ENCODE measurements at places on chromosomes 1 and 21.

- no peak for DNase-seq
These were observed 24.8 kb downstream of the HSD3B1 start for GRCh38 chr1:119531606-119532323.

DNA sequence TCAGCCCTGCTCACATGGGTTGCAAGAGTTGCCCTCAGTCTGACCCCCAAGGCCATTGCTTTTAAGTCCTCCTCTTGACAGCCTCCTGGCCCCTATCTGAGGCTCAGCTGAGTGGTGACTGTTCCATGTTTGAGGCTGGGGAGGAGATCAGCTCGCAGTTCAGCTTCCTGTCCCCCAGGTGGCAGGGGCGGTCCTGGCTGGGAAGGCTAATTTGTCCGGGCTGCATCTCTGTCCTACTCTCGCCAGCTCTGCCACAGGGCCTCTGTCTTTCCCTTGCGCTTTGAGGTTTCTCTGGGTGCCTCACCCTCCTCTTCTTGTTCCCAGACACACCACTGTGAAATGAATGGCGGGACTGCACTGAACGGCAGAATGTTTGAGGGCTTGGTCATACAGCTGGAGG is 157.3 kb downstream of the KCNJ6 start:
- DNase-seq = no peak

DNA sequence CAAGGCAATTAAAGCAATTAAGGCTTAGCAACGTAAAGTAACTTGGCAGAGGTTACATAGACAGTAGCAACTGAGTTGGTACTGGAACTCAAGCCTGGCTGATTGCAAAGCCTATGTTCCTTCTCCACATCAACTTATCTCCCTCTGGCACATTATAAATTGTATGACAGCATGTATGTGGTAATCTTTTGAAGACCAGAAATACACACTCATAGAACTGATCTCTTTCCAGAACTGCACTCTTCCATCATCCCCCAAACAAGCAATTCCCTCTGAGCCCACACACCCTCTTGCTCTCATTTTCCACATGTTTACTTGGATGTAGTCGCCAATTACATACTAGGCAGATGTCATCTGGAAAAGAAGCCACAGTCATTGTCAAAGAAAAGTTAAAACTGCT is 502.2 kb downstream of the PLPP3 start:
- DNase-seq = no peak

DNA sequence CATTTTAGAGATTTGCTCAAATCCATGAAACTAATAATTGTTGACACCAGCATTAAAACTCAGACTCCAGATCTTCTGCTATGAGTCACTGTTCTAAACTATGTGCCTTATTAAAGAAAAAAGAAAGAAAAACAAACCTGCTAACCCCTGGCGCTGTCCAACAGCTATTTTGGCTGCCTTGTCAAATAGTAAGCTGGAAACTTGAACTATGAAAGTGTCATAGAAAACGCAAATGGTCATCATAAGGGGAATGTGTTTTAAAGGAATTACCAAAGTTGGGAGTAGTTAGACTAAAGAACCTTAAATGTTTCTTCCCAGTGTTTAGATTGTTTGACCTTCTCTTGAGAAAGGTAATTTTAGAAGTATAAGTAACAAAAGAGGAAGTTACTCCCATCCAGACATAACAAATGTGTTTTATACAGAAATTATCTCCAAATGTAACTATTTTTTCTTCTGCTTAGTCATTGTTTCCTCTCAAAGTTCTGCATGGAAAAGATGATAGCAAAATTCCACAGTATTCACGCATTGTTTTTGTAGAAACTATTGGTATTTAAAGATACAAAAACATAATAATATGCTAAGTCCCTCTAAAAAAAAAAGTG is 272.4 kb downstream of the TPR start:
- no peak for DNase-seq

DNA sequence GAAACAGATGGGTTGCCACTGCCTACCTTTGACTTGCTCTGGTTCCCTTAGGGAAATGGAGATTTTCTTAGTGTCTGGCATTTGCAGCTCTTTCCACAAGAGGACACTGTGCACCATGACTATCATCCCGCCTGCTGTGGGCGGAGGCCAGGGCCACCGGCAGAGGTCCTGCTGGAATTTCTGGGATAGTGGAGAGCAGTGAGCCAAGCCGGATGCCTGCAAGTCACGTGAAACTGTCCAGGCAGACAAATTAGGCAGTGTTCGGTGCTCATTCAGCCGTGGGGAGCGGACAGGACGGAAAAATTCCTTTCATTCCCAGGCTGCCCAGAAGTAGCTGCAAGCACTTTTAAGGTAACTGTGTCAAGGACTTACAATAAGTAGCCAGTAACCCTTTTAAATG is 43.4 kb downstream of the IGSF5 start:
- no peak for DNase-seq

DNA sequence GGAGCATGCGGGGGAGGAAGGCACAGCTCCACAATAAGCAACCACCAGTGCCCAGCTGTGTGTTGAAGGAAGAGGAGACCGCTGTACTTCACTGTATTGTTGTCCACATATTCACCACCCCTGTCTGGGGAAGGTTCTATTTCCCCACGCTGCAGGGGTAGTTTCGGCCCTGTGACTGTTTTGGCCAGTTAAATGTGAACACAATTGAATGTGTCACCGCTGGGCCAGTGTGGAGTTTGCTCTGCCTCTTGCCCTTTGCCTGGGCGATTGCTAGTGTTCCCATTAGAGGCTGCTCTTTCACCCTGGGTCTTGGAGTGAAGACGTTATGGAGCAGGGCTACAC is 32.6 kb downstream of the UBE4B start:
- no peak for DNase-seq

DNA sequence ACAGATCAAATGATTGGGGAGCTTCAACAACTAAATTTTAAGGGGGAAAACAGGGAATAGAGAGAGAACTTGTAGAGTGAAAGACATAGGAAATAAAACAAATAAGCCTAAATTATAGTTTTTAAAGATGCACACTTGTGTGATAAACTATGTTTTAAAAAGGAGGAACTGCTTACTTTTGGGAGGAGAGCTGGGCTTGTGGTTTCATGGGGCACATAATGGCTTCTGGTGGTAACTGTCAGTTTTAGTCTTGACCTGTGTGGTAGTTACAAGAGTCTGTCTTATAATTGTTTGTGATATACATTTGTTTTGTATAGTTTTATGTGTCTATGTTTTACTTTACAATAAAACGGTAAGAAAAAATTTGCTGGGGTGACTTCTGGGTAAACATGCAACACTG is 165.3 kb downstream of the COL24A1 start:
- DNase-seq = no peak

DNA sequence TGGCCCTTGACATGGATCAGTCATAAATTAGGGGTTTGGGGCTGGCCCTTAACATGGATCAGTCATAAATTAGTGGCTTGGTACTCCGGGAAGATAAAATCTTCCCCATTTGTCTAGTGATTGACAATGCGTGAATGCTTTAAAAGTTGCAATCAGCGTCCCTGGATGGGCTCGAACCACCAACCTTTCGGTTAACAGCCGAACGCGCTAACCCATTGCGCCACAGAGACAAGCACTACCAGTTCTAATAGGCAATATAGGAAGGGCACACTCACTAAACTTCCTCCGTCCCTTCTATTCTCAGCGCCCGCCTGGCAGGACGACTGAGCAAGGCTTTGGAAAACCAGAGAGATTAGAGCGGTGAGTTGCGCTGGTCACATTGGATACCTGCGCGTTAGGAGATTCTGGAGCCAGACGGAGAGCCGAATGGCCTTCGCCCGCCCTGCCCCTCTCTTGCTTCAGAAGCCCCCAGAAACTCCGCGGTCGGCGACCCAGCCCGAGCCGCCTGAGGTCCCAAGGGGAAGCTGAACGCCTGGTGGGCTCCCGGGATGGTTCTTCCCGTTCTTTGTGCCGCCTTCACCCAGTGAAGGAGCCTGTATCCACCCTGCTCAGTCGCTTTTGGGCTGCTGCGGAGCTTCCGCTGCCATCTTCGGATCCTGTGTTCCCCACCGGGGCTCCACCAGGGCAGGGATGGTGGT is 235.9 kb downstream of the FAM72C start:
- no peak for DNase-seq

DNA sequence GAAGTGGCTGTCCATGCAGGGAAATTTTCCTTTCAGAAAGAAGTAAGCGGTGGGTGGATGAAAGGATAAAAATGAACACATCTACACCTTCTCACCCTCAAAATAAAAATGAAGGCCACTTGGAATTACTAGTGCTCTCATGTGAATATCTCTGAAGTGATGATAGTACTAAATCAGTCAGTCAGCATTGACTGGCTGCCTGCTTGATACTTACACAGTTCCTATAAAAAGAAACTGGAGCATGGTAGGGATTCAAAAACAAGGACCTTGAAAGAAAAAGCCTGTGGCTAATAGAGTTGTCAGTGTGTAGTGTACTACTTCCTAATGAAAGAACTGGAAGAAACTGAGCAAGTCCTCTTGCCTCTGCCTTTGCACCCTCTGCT is 239.7 kb downstream of the HLX start:
- DNase-seq = no peak

DNA sequence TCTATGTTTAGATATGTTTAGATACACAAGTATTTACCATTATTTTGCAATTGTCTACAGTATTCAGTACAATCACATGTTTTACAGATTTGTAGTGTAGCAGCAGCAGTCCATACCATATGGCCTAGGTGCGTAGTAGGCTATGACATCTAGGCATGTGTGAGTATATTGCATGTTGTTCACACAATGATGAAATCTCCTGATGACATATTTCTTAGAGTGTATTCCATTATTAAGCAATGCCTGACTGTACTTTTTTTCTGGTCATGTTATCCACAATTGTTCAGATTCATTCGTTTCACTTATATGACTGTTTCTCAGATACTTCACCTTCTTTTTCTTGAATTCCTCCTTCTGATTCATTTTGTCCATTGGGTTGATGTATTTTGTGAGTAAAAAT is 9.9 kb upstream of the BACE2 start:
- no peak for DNase-seq

GRCh38 chr1:52127181-52128180 is 14.4 kb upstream of the ZFYVE9 start:
- no peak for DNase-seq

GRCh38 chr1:100065183-100065968 is 67.4 kb downstream of the SASS6 start:
- no peak for DNase-seq

DNA sequence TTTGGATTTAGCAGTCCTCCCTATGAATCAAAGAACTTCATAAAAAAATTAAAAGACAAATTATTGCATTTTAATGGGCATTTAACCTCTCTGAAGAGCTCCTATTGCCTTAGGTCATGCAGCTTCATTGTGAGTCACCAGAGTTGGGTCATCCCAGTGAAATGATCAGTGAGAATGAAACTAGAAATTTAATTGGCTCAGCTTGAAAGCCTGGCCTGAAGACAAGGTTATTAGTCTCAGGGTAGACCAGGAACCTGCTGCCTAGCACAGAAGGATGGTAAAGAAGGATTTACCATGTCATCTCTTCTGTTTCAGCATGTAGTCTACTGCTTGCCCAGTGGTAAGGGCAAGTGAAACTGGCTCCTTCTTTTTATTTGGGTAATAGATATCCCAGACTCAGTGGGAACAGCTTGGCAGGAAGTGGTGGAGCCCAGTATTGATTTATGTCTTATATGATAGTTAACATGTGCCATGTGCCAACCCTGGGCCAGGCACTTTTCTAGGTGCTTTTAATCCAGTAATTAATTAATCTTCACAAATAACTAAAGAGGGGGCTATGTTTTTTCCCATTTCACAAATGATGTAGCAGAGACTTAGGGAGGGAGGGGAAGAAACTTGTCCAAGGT is 23.6 kb downstream of the LAMC2 start:
- DNase-seq = no peak

GRCh38 chr1:247241691-247242090 is 14.2 kb upstream of the VN1R5 start:
- no peak for DNase-seq

GRCh38 chr1:167659450-167659849 is 29.4 kb downstream of the RCSD1 start:
- DNase-seq = peak; percentile 35

- no peak for DNase-seq
These were observed 54.8 kb downstream of the EIF4G3 start for GRCh38 chr1:21121764-21122471.

GRCh38 chr1:54994355-54994990 is 4.3 kb upstream of the BSND start:
- DNase-seq = no peak

- no peak for DNase-seq
These were observed 53.3 kb downstream of the SYF2 start for GRCh38 chr1:25178917-25179561.

DNA sequence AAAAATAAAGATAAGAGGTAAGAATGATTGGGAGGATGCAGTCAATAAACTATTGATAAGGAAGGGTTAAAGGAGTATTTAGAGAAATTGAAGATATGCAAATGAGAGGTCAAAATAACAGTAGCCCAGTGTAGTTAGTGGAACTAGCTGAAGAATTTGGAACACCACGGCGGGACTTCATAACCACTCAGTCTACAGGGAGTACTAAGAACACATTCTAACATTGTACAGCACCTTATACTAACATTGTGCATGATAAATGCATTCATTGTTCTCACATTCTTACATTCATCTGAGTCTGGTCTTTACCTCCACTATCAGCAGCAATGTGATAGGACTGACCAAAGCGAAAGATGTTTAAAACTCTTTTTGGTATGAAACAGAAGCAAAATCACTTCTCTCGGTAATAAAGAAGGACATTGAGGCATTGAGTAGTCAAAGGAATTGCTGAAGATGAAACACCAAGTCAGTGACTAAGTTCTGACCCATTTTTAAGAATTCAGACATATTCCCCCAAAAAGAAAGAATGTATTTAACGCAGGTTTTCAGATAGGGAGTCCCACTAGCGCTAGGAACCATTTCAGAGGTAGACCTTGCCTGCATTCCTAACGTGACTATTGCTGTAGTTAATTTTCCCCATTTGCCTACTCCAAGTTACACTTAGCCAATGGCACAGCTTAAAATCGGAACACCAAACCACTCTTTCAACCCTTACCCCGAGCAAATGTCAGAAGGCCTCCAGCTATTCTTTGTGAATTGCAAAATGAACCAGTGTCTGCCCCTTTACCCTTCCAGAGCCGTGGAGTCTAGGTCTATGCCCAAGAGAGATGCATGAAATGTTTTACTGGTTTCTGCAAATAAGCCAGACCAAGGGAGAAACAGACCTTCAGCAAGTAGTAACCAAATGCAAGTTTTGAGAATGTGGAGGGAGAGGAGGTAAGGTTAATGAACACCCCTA is 108.8 kb upstream of the IRF2BP2 start:
- DNase-seq = no peak

- no peak for DNase-seq
These were observed 43.7 kb downstream of the ADAMTS1 start for GRCh38 chr21:26801498-26801897.

DNA sequence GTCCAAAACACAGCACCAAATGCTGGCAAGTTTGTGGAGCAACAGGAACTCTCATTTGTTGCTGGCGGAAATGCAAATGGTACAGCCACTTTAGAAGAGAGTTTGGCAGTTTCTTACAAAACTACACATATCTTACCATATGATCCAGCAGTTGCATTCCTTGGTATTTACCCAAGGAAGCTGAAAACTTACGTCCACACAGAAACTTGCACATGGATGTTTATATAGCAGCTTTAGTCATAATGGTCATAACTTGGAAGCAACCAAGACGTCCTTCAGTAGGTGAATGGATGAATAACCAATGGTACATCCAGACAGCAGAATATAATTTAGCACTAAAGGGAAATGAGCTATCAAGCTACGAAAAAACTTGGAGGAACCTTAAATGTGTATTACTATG is 66.4 kb downstream of the MARK1 start:
- DNase-seq = no peak

- no peak for DNase-seq
These were observed 3.5 kb upstream of the CD244 start for GRCh38 chr1:160866001-160866694.

All from spinal cord (tissue), 10 donors.